ENCODE measurements at places on chromosomes 11 and 22.
A peak's percentile ranks its signal among the peaks of the same experiment; 100 is the strongest.

- no peak for DNase-seq
Observed at GRCh38 chr11:67389477-67389876, 2.3 kb upstream of the RAD9A start.

DNA sequence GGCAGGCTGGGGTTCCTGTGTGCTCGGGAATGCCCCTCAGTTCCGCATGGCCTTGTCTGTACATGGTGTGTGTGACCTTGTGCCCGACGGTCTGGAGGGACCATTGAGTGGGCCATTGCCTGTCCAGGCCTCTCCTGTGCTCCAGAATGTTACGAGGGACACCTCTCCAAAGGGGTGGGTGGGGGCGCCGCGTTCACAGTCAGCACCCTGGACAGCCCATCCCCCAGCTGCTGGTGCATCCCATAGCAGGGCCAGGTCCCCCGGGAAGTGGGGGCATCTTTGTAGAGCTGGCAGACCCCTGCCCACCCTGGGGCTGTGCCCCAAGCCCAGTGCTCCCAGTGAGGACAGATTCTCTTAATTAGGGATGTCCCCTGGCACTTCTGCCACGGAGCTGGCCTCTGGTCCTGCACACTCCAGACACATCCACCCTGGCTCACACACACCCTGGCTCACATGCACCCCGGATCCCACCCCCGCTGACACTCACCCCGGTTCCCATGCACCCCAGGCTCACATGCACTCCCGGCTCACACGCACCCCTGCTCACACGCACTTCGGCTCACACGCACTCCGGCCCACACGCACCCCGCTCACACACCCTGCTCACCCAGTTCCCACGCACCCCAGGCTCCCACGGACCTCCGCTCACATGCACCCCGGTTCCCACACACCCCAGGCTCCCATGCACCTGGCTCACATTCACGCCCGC is 15.6 kb downstream of the TSPAN4 start:
- DNase-seq, result no peak

- no peak for DNase-seq
Observed at GRCh38 chr11:134524896-134525845, 113.1 kb upstream of the B3GAT1 start.

DNA sequence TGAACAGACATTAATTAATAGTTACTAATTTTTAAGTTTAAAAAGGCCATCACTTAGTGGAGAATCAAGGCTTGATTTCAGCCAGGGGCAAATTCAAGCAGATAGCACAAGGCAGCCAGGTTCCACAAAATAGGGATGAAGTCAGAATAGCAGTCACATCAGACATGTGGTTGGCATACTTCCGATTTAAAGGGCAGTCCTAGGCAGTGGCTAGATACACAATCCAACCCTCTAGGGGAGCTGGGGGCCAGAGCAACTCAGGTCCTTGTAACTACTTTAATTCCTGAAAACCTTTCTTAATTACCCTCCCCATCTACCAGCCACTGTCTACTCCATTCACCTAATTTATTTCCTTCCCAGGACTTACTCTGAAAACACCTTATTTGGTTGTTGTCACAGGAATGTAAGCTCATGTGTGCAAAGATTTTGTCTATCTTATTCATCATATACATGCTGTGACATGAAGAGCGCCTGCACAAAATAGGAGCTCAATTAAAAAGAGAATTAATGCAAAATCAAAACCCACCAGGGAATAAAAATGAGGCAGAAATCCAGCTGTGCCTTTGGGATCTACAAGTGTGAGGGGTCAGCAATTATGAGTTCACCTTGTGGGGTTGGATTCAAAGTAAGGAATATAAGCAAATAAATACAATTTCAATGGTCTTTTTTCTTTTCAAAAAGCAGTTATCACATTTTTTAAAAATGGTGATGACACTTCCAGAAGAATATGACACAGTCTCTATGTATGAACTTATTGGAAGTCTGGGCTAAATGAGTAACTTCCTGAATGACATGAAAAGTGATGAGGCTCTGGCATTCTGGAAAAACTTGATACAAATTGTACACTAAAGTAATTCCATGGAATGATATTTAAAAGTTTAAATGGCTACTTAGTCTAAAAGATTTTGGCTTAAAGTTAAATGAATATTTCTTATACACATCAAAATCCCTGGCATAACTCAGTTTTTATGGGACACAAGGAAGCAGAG is 53.8 kb downstream of the COPB1 start:
- DNase-seq, result no peak

- no peak for DNase-seq
Observed at GRCh38 chr22:50694099-50694605, 21.5 kb downstream of the SHANK3 start.

DNA sequence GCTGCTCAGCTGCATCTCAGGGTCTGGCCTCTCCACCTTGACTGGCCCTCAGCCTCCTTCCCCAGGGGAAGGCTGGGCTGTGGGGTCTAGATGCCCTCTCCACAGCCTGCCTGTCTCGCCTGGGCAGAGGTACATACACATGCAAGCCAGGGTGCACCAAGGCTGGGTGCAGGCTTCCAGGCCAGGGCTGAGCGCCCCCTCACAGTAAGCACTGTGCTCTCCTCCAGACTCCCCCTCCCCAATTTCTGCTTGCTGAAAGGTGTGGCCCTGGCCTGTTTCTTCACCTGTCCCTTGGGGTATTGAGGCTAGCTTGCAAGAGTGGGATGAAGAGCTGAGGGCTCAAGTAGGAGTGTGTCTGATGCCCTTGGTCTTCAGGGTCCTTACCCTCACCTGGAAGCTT is 22.5 kb downstream of the RELT start:
- no peak for DNase-seq

- DNase-seq, result no peak
Observed at GRCh38 chr11:85595285-85595884, 31.8 kb downstream of the DLG2 start.

DNA sequence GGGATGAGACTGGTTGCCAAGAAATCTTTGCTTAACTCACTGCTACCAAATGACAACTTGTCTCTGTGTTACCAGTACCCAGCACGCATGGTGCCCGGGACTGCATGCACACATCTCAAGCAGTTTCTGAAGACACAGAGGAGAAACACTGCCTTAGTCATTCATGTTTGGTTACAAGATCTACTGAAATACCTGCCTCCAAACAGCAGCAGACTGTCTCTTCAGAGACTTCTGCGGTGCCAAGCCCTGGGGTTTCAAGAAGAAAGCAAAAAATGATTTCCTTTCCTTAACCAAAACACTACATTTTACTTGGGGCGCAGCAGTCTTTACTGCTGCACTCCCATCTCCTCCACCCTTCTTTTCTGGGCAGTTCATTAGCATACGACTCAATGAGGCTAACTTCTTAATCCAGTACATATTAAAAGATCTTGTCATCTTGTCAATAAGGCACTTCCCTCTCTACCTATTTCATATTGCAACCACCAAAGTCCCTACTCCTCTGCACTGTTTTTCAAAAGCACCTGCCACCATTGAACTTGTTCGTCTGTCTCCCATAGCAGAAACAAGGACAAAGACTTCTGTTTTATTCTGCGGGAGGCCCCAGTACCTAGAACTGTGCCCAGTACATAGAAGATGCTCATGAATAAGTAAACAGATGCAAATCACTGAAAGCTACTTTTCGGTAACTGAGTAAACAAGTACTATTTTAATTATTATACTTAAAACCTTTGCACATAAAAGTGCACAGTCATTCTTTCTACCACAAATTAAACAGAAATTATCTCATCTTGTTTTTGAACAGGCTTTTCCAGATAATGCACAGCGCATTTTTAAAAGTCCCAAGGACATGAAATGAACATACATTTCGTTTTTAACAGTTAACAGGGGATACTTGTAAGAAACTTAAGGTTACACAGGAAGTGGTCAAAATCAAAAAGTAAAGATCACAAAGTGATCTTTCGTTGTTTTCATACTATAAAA is 4.0 kb downstream of the NAP1L4 start:
- peak; percentile 31 for DNase-seq

DNA sequence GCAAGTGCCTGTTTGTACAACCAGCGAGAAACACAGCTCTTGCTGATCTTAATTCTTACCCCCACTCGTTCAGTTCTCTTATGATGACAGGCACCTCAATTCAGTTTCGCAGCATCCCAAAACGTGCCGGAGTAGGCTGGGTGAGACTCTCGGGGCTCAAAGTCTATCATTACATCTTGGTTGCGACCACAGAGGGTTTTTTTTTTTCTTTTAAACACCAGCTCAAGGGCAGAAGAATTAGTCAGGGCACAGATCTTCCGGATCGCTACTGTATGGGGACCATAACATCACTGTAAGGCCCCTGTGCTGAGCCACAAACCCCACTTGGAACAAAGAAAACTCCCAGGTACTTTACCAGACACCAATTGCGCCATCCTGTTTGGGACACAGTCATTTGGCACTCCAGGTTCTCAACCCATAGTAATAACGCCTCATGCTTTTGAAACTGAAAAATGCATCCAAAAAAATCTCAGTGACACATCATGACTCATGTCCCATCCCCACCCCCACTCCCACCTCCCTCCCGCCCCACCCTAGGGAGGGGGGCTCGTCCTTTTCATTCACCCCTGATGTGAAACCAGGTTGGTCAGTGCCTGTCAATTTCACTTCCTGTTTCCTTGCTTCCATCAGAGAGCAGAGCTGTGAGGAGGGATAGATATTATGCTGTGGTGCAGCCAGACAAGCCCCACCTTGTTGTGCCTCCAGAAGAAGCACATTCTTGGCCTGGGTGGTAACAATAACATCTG is 41.0 kb upstream of the CD5 start:
- peak; percentile 84 for DNase-seq

DNA sequence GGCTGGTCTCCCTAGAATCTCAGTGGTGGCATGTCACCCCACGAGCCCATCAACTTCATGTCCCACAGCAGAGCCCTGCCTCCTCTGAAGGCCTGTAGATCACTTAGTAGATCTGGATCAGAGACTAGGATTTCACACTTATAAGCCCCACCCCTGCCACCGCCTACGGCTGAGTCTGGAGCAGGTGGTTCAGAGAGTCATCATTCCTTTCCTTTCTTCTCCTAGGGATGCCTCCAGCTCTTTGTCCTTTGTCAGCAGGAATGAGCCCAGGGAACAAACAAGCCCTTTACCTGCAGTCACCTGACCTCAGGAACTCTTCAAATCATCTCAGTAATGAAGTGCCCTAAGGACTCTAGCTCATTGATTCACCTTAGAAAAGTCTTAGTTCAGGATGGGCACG is 37.8 kb downstream of the SCGB1A1 start:
- DNase-seq, result no peak

DNA sequence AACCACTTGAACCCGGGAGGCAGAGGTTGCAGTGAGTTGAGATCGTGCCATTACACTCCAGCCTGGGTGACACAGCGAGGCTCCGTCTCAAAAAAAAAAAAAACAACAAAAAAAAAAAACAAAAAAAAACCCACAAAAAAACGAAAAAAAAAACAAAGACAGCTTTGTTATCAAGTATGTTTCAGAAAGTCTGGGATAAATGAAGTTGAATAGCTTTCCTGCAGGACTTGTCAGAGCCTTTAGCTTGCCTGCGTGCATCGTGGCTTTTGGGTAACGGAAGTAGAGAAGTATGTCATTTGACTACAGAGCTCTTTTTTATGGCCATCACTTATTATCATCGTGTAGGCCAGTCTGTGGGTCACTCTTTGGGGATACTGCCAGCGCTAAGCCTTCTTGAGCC is 14.6 kb downstream of the TRIOBP start:
- DNase-seq, result no peak

DNA sequence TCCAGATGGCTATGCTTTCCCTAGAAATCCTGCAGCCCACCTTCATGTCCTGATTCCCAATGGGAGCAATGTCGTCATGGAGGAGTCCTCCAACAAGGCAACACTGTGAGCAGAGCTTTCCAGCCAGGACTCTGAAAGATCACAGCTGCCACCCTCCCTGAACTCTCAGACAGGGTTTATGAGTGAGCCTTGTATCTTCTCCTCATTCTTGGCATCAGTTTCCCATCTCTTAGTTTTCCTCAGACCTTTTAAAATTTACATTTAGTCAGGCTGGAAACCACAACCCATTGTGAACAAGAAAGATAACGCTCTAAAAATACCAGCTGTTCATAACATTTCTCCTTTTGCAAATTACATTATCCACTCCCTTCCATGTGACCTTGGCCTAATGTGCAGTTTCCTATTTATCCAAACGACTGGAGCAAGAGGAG is 15.6 kb upstream of the LYVE1 start:
- no peak for DNase-seq
